ENCODE measurements at places on chromosomes 3 and 15. TPM values are rescaled to one million over a fixed set of nuclear protein-coding genes. Genes with fewer than 3 reads are reported as not detected.

LRRC2 gene
- total RNA-seq, result 0.77 TPM

GOLGA8R gene
- 1.3 TPM for total RNA-seq

- no peak for DNase-seq
Measured at GRCh38 chr3:191292243-191293015, 36.8 kb upstream of the CCDC50 start.

DNA sequence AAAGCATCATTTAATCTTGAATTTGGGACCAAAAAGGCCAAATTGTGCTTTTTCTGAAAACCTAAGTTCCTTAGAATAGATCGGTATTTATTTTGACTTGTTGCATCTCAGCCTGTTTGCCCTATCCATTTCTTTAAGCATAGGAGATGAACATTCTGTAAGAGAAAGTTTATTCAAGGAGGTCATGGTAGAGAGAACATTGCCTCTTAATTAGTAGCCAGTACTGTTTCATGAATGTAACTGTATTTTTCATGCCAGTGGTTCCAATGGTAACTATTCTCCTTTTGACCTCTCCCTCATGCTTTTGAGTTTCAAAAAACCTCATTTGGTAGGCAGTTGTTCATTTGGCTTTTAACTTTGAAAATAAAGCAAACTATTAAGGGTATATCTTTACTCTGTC is 55.4 kb downstream of the ARMC8 start:
- no peak for DNase-seq

CTXN2 gene
- total RNA-seq, result not detected

- DNase-seq, result no peak
Measured at GRCh38 chr3:109927726-109928125, 590.4 kb upstream of the DPPA4 start.

DNA sequence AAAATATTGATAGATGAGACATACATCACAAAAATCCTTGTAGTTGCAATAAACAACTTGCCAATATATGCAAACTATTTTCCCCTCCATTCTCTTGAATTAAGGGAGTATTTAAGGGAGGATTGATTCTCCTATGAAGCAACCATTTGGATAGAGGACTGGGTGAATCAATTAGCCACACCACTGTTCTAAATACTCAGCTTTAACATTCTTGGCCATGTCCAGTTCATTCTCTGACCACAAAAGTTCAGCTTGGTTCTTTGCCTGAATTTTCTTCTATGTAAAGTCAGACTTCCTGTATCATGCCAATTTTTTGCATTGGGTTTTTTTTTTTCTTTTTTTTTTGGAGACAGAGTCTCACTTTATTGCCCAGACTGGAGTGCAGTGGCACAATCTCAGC is 15.8 kb upstream of the SEC11A start:
- DNase-seq, result peak; percentile 96

GRCh38 chr3:72272356-72272755 is 487.4 kb upstream of the PROK2 start:
- DNase-seq, result no peak

DNA sequence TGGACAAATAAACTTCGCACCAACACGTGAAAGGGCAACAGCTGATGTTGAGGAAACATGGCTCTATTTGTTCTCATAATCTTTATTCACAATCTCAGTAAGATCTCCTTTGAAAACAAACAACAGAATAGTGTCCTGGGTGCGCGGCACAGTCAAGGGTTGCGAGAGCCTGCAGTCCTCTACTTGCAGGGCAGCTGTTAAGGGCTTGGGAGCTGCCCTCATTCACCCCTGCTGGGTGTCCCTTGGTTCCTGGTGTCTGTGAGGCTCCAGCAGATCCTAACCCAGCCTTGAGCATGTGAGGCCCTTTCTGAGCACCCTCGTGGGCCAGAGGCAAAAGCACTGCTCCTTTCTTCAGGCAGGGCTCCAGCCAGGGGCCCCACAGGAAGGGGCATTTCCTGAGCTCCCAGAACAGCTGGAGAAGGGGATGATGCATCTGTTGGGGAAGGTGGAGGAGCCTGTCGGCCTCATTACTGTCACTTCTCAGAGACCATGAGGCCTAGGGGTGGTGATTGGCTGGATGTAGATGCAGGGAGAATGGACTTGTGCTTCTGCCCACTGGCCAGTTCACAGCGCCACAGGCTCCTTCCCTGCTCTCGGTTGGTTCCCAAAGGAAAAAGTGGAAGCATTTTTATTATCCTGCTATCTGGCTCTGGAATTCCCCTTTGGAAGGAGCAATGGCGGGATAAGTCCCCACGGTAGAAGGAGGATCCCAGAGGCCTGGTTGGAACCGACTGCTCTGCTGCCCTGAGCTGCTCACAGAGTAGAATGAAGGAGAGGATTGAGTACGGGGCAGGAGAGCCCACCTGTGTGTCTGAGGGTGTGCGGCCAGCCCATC is 51.9 kb upstream of the KLF13 start:
- no peak for DNase-seq

DNA sequence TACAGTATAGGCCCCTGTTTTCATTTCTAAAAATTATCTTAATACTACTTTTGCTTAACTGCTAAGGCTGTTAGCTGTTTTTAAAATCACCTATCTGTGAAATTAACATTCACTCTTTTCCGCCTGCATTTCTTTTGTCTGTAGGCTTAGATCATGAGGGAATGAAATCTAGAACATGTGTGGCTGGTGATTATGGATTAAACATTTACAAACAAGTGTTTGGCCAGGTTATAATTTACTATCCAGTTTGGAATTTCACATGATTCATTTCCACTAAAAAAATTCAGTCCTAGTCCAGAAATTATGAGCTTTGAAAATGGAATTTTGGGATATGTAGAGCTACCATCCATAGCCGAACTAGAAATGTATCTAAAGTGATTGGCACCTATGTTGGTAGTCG is 39.1 kb downstream of the GOLM2 start:
- no peak for DNase-seq

FAM107A gene
- total RNA-seq, result under 0.01 TPM

GRCh38 chr3:194773216-194773615 is 87.5 kb downstream of the FAM43A start:
- peak; percentile 33 for DNase-seq

DNA sequence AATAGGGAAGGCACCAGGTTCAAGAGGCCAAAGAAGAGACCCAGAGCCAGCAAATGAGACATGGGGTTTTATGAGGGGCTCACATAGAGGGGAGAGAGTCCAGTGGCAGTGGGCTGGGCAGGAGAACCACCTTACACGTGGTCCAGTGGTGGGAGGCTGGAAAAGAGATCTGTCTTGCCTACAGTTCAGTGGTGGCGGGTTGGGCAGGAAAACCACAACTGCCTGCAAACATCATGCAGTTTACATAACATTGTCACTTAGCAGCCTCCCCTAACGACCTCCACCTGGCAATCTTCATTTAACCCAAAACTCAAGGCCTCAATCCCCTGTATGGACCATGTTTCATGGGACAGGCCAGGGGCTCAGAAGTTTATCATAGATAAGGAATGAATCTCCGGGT is 29.1 kb downstream of the CRYGS start:
- no peak for DNase-seq

TEX9 gene
- 3.3 TPM for total RNA-seq

- peak; percentile 75 for DNase-seq
Measured at GRCh38 chr3:73624821-73625665, at the start of gene PDZRN3. Gene PDZRN3, minus strand, starts transcription at chr3:73624941.

GRCh38 chr3:126849768-126850167 is 133.1 kb upstream of the PLXNA1 start:
- no peak for DNase-seq

PLSCR5 gene
- total RNA-seq, result not detected

DNA sequence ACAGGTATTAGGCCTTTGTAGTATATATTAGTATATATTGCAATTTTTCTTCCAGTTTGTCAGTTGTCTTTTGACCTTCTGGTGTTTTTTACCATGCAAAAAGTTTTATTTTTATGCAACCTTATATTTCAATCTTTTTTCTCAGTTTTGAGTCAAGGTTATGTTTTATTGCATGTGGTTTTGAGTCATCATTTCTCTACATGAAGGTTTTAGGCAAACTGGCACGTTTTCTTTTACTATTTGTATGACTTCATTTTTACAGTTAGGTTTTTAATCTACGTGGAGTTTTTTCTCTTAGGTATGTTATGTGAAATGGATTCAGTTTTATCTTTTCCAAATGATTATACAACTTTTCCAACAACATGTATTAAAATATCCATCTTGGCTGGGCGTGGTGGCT is 36.8 kb upstream of the TCAIM start:
- no peak for DNase-seq

DNA sequence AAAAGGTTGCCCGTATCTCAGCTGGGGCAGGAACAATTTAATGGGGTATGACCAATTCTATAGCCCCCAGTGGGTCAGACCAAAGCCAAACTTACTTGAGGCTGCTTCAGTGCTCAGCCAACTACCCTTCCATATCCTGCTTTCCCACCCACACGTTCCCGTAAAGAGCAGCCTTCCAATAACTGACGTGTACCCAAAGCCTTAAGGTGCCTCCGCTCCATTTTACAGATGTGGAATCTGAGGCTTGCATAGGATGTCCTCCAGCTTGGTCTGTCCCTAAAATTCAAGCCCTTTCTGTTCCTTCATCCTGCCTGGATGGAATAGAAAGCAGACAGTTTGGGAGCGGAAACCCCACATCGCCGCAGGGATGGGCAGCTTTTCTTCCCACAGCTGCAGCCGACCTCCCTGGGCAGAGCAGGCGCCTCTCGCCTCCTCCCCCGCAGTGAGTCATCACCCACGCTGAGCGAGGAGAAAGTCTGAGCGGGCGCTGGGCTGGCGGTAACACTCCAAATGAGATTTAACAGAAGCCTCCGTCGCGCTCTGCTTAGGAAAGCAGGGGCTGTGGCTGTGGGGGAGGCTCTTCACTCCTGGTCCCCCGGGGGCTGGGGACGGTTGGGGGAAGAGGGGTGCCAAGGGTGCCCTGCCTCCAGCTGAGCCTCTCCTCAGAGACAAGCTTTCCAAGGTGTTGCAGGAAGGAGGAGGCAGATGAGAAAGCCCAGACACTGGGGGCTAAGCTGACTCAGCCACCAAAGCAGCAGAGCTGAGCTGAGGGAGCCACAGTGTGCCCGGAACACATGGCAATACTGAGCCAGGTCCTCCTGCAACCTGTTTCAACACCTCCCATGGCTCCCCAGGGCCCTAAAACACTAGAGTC is 57.8 kb upstream of the HRH1 start:
- DNase-seq, result peak; percentile 85

SGO1 gene
- total RNA-seq, result 0.26 TPM

DNA sequence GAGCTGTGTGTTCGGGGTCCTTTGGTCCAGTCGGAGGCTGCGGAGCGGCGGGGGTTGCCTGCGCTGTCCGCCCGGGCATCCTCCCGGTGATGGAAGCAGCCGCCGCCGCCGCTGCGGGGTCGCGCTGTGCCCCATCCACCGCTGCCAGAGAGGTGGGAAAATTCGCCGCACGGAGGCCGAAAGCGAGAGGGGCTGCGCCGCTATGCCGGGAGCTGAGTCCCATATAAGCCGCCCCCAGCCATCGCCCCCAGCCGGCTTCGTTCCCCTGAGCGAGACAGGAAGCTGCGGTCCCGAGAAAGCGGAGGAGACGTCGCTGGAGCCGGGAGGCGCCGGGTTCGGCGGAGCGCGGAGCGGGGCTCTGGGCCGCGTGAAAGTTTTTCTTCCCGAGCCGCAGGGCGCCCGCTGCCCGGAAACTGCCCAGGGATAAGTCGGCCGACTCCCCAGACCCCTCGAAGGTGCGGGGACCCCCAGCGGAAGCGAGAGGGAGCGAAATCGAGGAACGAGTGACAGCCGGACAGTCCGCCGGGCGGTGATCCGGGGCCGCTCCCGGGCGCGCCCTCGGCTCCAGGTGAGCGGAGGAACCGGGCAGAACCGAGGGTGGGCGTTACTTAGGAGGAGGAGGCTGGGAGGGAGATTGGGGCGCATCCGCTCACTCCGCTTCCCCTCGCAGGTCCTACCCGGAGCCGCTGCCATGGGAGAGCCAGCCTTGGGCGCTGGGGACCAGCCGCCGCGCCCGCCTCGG is 574 bp downstream of the CHST2 start:
- DNase-seq, result peak; percentile 20

- DNase-seq, result no peak
Measured at GRCh38 chr3:183330881-183331280, 77.8 kb downstream of the B3GNT5 start.
